ENCODE measurements at places on chromosomes 5 and 9.

GRCh38 chr9:36566813-36567221 lies 5.9 kb upstream of the MELK start:
- DNase-seq: no peak

DNA sequence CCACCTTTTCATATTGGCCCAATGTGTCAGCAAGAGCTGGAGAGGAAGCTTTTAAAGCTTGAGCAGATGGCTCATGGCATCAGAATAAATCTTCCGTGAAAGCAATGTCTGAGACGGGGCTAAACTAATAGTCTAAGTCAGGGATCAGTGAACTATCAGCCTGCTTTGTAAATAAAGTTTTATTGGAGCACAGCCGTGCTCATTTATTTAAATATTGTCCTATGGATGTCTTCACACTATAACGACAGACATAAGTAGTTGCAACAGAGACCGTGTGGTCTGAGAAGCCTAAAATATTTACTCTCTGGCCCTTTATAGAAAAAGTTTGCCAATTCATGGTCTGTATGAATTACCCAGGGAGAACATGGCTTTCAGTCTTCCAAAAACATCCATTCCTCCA lies 85.6 kb upstream of the SLC44A1 start:
- DNase-seq: no peak

DNA sequence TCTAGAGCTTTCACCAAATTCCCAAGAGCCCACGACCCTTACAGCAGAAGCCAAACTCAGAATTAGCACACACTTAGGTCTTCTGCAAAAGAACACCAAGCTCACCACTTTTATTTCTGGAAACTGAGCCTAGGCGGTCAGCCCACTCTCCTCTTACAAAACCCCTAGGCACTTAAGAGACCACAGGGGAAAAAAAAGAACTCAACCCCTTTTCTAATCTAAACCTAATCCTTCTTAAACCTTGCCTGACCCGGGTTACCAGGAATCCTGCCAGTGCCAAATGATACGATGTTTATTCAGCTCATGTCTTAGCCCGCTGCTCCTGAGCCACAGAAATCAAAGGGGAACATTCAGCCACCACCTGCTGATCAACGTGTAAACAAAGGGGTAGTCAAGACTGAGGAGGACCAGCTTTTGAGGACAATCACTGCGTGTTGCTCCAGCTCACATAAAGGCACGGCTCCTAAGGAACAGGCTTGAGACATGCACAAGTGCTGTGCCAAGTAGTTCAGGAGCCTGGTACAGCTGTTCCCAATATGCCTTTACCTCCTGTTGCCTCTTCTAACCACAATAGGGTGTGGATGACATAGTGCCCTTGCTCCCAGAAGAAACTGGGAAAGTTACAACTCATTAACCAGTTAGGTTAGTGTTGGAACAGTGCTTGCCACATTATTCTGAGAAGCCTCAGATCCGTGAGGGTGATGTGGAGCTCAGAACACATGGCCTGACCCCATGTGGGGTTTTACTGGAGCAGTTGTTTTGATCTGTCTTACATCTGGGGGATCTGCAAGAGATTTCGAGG lies 49.3 kb downstream of the ZFAND5 start:
- DNase-seq: no peak

GRCh38 chr9:36840898-36841536 lies 193.1 kb downstream of the PAX5 start:
- no peak for DNase-seq

DNA sequence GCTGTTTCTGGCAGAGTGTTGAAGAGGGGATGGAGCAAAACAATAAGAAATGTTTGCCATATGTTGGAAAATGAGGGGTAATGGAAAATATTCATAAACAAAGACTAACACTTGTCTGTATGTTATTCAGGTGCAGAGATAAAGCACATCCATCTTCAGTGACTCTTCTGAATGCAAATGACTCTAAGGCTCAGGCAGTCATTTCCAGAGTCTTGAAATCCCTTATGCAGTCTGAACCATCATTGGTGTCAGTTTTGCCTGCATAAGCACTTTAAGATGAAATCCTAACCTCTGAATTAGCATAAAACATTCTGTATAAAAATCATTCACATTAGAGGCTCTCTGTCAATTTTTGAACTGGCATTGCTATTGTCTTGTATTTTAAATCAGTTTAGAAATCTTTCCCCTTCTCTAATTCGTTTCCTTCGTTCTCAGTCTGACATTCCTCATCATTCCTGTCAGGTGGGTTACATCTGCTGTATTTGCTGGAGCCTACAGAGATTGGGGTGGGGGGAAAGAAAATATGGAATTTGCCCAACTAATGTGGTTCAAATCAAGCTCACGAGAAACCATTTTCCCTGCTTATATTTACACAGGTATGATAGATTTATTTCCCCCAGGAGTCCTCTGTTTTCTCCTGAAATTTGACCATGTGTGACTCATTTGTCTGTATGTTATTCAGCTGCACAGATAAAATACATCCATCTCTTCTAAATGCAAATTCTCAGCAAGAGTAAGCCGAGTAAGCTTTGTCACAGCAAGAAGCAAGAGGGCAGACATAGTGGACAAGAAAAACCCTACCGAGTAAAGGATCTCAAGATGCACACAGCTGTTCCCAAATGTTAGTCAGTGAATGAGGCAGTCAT lies 31.6 kb downstream of the ENC1 start:
- no peak for DNase-seq

DNA sequence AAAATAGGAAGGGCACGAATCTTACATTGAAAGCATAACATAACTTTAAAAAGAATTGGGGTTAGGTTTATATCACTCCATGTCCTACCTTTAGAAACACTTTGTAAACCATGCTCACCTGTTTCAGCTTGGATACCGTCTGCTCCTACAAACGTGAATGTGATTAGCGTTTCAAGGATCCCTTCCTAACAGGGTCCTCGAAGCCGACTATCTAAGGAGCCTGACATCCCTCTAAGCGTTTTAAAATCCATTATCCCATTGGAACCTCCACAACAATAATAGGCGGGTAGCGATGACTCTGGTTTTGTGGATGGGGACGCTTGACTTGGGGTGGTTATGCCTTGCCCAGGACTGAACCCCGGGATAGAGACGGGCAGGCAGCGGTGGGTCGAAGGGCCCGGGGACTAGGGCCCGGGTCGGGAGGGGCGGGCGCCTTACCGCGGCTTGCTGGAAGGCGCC lies 937 bp downstream of the SVEP1 start:
- DNase-seq: no peak

DNA sequence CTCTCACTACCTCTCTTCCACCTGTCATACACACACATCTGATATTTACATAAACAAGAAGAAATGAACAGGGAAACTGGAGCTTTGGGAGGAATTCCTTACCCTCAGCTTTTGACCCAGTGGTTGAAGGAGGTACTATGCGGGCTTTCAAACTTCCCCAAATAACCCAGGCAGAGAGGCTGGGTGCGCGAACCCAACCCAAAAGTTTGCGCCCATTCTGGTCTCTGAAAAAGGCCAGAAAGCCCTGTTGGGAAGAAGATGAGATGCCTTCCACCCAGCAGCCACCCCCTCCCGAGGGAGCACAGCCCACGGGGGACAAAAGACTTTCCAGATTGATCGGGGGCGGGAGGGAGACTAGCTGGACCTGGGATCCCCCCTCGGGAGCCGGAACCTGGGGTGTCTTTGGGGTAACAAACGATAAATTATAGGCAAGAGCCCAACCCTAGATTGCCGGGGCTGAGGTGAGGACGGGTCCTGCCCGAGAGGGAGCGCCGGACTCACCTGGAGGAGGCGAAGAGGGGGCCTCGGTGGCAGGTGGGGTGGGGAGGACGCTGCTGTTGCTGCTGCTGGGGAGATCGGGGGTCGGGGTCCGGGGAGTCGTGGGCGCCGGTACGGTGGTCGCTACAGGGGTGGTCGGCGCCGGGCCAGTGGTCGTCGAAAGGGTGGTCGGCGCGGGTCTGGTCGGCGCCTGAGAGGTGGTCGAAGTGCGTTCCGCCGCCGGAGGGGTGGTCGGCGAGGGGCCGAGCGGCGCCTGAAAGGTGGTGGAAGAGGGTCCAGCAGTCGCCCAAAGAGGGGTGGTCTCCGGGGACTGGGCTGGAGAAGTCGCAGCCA lies 798 bp downstream of the MEGF9 start:
- DNase-seq: no peak

DNA sequence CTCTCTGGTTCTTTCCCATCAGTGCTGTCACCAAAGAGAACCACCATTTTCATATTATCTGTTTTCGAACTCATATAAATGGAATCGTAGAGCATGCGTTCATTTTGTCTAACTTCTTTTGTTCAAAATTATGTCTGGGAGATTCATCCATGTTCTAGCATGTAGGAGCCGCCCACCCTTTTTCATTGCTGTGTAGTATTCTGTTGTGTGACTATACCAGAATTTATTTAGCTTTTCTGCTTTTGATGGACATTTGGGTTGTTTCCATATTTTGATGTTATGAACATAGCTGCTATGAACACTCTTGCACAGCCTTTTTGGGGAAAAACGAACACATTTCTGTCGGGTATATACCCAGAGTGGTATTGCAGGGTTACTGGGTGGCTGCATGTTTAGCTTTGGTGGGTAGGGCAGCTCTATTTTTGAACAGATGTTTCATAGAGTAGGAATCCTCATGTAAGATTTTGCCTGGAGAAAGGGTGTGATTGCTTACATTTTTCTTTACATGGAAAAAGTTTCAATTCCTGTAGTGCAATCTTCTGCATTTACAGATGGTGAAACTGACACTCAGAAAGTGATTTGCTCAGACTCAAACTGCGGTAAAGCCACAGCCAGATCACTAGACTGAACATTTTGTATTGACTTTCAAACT lies 100.2 kb upstream of the IL12B start:
- DNase-seq: no peak

DNA sequence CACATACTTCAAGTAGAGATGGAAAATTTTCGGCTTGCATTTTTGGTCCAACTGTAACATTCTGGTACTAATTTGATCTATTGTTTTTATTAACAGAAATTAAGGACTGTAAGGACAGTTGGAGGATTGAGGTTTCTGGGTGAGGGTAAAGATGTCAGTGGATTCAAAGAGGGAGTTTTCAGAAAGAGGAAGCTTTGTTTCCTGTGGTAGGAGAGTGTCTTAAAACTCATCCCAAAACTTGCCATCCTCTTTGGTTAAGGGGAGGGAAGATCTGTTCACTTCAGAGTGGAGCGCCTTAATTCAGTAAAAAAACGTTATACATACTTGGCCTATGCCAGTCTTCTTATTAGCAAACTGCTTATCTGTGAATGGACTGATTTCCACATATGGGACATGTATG lies 13.8 kb downstream of the CNTRL start:
- DNase-seq: no peak

DNA sequence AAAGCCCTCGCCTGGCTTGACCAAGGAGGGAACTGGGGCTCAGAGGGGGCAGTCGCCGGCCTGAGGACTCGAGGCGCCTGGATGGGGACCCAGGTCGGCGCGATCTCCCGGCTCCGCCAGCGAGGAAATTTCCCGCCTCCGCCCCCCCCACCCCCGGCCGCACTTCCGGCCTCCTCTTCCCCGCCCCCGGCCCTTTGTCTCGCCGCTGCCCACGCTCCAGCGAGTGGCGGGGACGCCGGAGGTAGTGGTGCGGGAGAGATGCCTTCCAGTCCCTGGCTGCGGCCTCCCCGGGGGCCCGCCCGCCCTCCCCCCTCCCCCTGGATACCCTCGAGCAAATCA lies 448 bp upstream of the GPRIN1 start:
- no peak for DNase-seq

- no peak for DNase-seq
Observed at GRCh38 chr9:71098801-71099200, 22.6 kb downstream of the TRPM3 start.

DNA sequence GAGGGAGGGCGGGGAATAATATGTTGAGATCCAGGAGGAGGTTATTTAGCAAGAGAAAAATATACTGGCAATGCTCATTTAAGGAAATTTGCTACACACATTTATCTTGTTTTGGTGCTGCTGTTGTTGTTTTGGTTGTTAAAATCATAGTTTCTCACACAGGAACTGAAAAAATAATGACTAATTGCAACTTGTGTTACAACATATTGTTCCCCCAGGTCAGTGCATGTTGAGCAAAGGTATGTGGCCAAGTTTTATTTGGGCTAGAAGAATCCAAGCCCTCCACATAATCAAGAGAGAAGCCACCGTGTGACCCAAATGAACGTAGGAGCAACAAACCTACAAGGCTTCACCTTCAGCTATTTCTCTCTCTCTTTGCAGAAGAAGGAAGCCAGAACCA lies 220.3 kb upstream of the DAPK1 start:
- DNase-seq: no peak

DNA sequence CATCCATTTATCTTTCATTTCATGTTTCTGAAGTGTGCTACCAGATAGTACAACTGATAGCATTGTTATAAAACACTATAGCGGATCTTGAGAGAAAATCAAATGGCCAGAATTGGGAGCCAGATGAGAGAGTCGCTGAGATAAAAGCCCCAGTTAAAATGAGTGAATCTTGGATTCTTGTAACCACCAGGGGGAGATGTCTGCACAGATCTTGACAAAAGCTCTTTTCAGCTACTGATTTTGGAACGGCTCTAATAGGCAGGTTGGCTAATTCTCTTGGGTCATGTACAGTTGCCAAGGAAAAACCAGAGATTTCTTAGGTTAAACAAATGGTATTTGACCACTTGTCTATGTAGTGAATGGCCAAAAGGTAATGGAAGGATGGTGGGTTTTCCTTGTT lies 21.7 kb downstream of the F2RL2 start:
- no peak for DNase-seq

- no peak for DNase-seq
Observed at GRCh38 chr9:95645992-95646391, 129.2 kb upstream of the PTCH1 start.

- no peak for DNase-seq
Observed at GRCh38 chr5:175448276-175448675, 4.3 kb upstream of the DRD1 start.

DNA sequence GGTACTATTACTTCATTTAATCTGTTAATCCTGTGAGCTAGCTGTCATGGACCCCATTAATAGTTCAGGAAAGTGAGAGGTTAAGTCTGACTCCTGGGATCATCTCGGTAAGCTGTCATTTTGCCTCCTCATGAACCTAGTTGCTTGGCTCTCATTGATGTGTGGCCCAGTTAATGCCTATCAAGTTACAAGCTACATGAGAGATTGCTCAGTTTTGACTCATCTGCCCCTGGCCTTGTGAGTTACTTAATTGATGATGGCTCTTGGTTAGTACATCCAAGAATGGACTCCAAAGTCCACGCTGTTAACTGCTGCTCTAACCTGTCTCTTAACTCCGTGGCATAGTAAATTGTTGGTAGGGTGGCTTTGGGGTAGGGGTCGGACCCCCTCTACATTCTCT lies 23.9 kb downstream of the LARP1 start:
- DNase-seq: no peak

DNA sequence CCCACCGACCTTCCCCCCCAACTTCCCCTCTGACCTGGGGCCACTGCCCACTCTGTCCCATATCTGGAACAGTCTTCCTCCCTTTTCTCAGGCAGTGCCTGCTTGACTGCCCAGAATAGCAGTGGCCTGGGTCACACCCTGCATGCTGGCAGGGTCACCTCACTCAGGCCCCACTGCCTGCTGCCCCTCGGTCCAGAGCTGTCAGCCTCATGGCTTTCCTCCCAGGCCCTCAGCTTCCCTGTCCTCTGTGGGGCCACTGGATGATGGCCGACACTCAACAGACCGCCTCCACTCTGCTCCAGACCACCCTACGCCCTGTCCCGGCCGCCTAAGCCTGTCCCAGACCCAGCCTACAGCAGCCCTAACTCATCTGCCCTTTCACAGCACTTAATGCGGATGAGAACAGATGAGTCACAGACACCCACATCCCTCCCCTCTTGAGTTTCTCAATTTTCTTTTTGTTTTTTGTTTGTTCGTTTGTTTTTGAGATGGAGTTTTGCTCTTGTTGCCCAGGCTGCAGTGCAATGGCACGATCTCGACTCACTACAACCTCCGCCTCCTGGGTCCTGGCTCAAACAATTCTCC lies 5.9 kb downstream of the PNPLA7 start:
- no peak for DNase-seq

- DNase-seq: no peak
Observed at GRCh38 chr5:94849821-94850736, 231.6 kb downstream of the SLF1 start.
